ENCODE measurements at places on chromosomes 16 and 17.

GRCh38 chr16:50043358-50043757 lies 18.3 kb downstream of the CNEP1R1 start:
- no peaks in the 10 kb centered on the region for H3K27me3 ChIP-seq
- no peak overlapping the region for H3K27ac ChIP-seq
- no peak overlapping the region for H3K4me3 ChIP-seq
- DNase-seq = no peak

- H3K4me1 ChIP-seq = peaks cover 98% of the 10 kb centered on the region
- no peak overlapping the region for H3K27ac ChIP-seq
- H3K4me3 ChIP-seq = no peak overlapping the region
- no peaks in the 10 kb centered on the region for H3K27me3 ChIP-seq
- no peaks in the 10 kb centered on the region for H3K36me3 ChIP-seq
These were observed 21.7 kb downstream of the CREBBP start for GRCh38 chr16:3858801-3859200.

DNA sequence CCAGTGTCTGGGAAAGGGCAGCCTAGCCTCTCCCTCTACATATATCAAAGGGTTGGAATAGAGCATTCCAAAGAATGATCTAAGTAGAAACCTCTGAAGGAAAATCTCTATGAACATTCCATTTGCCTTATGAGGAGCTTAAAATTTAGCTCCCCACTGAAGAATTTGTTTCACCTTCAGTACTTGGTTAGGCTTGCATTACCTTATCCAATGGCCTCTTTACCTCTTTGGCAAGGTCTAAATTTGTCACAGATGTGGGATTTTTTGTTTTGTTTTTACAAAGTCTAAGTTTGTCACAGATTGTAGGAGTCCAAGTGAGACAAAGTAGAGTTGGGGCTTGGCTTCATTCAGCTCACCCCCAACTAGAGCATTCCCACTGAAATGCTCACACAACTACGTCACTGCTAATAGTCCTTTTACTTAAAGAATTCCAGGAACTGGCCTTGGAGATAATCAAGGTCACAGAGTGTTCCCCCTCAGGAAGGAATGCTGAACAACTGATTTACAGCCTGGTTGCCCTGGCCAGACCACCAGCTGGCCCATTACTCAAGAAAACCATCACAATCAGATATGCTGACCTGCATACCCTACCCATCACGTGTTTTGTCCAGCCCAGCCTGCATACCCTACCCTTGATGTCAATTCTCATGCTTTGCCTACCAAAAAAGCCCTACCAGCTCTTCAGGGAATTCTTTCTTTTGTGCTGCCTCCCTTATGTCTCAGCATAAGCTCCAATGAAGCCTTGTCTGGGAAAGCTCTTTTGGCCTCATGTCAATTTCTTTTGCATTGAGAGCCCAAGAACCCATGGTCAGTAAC lies 26.5 kb upstream of the PPM1D start:
- H3K4me3 ChIP-seq = no peak overlapping the region
- H3K36me3 ChIP-seq = no peaks in the 10 kb centered on the region
- DNase-seq = no peak
- no peak overlapping the region for H3K27ac ChIP-seq
- peaks cover 7% of the 10 kb centered on the region for H3K4me1 ChIP-seq

DNA sequence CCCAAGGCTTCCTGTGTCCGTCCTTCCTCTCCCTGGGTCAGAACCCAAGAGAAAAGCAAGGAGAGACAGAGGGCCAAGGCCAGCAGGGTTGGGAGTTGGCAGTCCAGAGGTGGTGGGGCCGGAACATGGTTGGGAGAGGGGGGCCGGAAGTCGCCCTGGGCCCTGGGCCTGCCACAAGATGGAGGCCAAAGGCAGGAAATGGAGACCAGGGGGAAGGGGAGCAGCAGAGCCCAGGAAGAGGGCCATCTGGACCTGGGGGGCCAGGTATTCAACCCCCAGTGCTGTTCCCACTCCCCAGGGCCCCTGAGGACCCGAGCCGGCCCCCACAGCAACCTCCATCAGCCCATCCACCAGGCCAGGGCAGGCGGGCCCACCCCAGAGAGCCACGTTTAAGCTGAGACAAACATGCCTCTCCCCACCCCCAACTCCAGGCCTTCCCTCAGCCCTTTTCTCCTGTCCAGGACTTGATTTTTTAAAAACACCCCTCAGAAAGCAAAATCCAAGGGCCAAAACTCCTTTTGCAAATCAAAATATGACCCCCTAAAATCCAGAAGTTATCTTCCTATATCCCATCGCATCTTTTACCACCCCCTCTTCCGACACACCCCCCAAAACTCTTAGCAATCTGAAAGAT lies 4.4 kb upstream of the BCL6B start:
- H3K4me3 ChIP-seq = peak overlapping the region; percentile 56
- H3K27me3 ChIP-seq = peaks cover 10% of the 10 kb centered on the region
- peak overlapping the region; percentile 99 for H3K27ac ChIP-seq

DNA sequence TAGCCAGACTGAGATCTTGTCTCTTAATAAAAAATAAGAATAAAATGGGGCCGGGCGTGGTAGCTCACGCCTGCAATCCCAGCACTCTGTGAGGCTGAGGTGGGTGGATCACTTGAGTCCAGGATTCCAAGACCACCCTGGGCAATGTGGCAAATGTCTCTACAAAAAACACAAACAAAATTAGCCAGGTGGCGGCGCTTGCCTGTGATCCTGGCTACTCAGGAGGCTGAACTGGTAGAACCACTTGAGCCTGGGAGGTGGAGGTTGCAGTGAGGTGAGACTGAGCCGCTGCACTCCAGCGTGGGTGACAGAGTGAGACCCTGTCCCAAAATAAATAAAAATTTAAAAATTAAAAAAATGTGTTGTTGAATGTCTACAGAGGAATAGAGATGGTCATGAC lies 2.9 kb upstream of the DEF8 start:
- DNase-seq = no peak
- H3K27me3 ChIP-seq = no peaks in the 10 kb centered on the region
- peaks cover 24% of the 10 kb centered on the region for H3K4me1 ChIP-seq
- no peaks in the 10 kb centered on the region for H3K36me3 ChIP-seq
- H3K27ac ChIP-seq = no peak overlapping the region

GRCh38 chr17:77887464-77888241 lies 70.8 kb upstream of the TNRC6C start:
- H3K27me3 ChIP-seq = peaks cover 14% of the 10 kb centered on the region
- peak overlapping the region; percentile 74 for H3K27ac ChIP-seq
- H3K4me1 ChIP-seq = peaks cover 19% of the 10 kb centered on the region
- H3K36me3 ChIP-seq = no peaks in the 10 kb centered on the region

Data from stomach (tissue), 19 donors.